ENCODE measurements at places on chromosomes 11 and 22.

DNA sequence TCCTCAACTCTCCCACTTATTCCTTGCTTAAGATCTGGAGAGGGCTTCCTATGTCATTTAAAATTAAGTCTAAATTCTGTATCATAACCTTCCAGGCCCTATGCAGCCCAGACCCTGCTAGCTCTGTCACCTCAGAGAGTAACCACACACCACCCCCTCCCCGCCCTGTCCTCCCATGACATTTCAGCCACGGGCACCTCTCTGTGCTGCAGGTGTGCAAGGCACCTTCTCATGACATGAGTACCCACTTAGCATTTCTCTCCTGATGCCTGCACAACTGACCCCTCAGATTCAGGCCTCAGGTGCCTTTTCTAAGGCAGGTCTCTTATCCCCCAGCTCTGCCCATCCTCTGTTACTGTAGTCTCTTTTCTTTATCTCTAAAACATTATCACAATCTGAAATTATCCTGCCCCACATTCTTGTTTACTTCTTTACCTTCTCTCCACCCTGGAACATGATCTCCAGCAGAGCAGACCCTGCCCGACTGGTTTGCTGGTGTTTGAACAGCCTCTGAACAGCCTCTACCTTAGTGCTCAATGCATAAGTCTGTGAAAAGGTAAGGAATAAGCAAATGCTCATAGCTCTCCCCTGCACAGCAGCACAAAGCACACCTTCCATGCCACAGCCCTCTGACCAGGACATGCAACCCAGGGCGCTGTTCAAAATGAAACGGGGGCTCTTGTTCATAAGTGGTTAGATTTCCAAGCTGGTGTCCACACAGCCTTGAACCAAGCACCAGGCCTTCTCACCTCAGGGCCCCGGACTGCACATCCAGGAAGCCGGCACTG, 196.1 kb upstream of the B3GAT1 start:
- no peak for DNase-seq

DNA sequence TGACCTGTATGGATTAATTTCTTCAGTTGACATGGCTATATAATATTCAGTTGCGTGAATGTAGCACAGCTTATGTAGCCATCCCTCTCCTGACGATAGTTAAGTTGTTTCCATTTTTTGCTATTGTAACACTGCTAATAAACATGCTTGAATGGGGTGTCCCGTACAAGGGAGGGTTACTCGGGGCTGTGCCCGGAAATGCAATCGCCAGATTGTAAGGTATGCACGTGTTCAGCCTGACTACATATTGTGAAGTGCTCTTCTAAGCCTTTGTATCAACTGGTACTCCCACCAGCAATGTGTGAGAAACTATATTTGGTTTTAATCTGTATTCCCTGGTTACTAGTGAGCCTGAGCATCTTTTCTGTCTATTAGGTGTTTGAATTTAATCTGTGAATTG, 16.1 kb downstream of the ST3GAL4 start:
- no peak for DNase-seq

DNA sequence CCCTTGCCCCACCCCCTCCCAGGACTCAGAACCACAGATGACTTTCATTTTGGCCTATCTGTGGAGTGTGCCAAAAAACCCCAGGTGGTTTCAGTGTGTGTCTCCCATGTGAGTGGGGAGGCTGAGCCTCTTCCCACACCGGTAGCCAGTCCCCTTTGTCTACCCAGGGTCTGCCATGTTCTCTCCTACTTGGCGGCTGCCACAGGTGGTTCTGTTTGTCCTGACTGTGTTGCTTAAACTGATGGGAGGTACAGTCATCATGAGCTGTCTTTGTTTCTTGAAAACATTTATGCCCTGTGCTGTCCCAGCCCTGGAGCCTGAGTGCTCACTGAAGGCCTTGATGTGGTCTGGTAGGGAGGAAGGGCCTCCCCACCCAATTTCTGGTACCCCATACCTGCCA, 39.7 kb upstream of the SUSD2 start:
- no peak for DNase-seq

DNA sequence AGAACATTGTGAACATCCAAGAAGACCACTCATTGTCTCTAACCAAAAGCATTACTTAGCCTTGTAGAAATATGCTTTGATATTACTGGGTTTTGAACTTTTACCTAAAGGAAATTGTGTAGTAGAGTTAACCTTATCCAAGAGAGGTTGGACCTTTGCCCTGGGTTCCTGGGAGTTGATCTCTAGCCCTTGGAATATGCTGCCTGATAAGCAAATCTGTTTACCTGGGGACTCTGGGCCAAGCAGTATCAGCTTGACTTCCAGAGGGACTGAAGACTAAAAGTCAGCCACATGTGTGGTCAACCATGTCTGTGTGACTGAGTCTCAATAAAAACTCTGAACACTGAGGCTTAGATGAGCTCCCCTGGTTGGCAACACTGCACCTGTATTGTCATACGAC, 44.1 kb upstream of the CWF19L2 start:
- DNase-seq, result no peak

- DNase-seq, result no peak
These were observed at the start of gene TIMP3 for GRCh38 chr22:32801537-32802236. TIMP3 (plus strand) TSS chr22:32801705; CDS start chr22:32802002, 297 bp downstream.

DNA sequence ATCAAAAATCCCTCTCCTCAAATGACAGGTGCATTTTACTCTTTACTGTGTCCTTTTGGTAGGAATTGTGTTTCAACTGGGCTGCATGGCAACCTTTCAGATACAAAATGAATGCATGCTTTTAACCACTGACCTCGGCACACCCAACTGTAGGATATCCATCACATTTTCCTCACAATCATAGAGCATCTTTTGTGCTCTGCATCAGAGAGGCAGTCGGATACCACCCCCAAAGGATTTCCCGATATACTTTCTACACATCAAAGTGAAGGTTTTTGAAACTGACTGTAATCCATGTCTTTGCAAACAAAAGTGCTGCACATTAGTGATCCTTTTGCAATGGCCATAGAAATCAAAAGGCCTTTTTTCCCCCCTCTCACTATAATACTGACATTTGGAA, 9.1 kb downstream of the ME3 start:
- no peak for DNase-seq

- DNase-seq, result no peak
These were observed 17.2 kb upstream of the CARD18 start for GRCh38 chr11:105156720-105157119.

DNA sequence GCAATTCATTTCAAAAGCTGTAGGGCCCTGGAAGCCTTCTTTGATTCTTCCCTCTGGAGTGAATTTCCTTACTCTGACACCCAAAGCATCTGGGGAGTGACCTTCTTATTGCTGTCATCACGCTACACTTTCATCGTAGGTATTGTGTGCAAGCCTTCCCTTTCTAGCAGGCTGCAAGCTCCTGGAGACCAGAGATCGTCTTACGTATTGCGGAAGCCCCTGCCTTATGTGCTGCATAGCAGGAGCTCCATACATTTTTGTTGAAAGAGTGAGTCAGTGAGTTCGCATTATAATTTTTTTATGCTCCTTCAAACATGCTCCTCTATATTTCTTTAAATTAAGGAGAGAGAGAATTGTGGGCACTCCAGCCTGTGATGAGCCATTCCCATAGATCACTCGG, 21.2 kb upstream of the TMEM218 start:
- DNase-seq, result no peak

DNA sequence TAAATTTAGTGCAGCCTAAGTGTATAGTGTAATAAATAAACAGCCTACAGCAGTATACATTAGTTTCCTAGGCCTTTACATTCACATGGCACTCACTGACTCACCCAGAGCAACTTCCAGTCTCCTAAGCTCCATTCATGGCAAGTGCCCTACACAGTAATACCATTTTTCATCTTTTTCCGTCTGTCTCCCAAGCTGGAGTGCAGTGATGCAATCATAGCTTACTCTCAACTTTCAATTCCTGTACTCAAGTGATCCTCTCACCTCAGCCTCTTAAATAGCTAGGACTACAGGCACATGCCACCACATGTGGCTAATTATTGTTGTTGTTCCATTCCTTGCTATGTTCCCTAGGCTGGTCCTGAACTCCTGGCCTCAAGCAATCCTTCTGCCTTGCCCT, 54.4 kb downstream of the FCHSD2 start:
- DNase-seq, result no peak

GRCh38 chr11:63212742-63213141, 30.7 kb downstream of the SLC22A25 start:
- no peak for DNase-seq

- DNase-seq, result no peak
These were observed 6.9 kb upstream of the SREBF2 start for GRCh38 chr22:41826021-41826420.

DNA sequence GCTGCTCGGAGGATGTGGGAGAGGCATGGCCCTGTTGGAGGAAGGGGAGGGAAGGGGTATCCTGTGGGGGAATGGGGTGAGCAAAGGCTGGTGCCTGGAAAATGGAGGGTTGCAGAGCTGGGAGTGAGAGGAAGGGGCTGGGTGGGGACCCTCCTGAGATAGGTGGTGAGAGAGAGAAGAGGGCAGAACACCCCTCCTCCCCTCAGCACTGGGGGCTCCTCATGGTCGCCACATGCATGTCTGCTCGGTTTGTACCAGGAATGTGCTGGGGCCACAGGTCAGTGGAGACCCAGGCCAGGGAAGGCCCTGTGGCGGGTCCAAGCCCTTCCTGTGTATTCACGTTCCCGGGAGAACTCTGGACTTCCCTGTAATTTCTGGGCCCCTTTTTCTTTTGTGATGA, 27.8 kb upstream of the ACR start:
- no peak for DNase-seq

DNA sequence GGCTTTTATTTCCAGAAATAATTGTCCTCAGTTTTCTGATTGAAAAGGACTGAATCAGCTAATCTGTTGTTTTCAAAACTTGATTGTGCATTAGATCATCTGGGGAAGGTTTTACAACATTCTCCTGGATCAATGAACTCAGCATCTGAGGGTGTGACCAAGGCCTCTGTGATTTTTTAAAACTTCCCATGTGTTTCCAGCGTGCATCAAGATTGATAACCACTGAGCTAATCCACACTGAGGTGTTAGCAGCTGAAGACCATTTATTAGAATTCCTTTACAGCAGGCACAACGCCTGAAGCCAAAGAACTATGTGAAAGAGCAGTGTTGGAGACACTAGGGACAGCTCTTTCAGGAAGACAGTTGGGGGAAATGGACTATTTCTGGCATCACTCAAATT, 10.2 kb downstream of the VSTM5 start:
- DNase-seq, result no peak

- DNase-seq, result no peak
These were observed 4.1 kb downstream of the GCAT start for GRCh38 chr22:37811867-37812266.

GRCh38 chr11:824942-825341, 2.8 kb upstream of the CRACR2B start:
- DNase-seq, result no peak

DNA sequence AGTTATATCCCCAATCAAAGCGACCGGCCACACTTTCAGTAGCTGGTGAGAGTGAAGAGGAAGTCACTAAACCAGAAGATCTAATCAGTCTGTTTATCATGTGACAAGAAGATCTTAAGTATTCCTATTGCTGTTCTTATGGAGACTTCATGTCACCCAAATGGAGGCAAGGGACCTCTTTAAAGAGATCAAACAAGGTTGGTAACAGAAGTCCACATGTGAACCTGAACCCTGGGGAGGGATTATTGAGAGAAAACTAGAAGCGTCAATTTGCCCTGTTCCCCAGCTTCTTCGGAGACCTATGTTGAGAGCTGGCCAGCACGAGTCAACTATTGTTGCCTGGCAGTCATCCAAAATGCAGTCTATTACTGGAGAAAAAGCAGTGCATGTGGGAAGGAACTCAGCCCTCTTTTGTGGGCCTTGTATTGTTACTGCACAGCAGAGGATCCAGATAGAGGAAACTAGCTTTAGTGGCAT, 76.9 kb upstream of the CTSC start:
- DNase-seq, result no peak

DNA sequence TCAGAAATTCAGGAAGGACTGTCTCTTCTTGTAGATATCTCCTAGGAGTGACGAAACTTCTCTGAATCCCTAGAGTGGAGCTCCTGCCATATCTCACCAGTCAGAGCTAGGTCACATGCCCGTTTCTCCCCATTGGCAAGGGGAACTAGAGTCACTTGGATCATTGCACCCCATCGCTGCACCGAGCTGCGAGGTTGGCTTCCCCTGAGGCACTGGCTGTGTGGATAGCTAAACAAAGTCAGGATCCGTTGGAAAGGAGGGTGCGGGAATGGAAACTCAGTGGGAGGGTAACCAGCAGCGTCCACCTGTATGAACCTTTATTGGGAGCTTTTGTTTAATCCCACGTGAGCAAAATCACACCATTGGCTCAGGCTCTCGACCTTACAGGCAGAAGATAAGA, 283.8 kb downstream of the BRD1 start:
- no peak for DNase-seq

DNA sequence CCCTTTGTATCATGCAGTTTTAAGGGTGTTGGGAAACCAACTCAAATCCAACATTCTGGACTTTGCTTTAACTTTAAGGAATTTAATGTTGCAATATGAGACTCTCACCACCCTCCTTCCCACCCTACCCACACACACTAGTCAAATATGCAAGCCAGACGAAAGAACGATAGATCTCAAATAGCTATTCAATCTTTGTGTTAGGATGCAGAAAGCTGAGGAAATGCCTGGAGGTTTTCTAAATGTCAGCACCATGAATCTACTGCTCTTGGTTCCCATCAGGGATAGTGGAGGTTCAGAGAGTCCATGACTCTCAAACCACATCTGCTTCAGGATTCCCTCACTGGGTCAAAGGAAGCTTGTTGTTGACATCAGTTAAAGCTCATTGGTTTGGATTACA, 33.7 kb downstream of the EXPH5 start:
- DNase-seq, result no peak

DNA sequence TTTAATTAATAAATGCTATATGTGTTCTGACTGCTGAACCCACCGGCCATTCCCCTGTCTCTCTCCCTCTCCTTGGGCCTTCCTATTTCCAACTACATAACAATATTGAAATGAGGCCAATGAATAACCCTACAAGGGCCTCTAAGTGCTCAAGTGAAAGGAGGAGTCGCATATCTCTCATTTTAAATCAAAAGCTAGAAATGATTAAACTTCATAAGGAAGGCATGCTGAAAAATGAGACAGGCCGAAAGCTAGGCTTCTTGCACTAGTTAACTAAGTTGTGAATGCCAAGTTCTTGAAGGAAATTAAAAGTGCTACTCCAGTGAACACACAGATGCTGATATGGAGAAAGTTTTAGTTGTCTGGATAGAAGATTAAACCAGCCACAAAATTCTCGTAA, 109.2 kb downstream of the TSPAN18 start:
- no peak for DNase-seq

DNA sequence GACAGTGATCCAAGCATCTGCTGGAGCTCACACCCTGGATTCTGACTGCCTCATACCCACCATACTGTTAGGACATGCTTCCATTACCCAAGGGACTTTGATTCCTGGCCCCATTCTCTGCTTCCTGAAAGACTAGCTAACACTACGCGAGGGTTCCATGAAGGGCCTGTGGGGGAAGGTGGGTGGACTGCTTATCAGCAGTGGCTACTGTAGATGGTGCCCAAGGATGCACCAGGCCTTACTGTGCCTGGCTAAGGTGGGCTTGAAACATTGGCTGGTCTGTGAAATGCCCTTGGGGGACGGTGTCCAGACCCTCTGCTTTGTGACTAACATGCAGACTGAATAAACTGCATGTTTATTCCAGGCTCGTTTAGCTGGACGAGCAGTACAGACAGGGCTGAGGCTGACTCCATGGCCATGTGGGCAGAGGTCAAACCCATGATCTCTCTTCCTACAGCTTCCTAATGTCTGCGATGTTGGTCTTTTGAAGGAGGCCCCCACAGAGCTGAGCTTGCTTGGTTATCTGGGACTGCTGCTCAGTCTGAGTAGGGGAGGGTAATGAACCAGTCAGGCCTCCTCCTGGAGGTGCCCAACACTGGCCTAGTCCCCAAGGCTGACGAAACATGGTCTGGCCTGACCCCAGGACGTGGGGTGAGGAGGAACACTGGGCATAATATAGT, 48.3 kb upstream of the PHOX2A start:
- no peak for DNase-seq

All from GM18507 (cell line).